ENCODE measurements at places on chromosomes 1 and 21.

DNA sequence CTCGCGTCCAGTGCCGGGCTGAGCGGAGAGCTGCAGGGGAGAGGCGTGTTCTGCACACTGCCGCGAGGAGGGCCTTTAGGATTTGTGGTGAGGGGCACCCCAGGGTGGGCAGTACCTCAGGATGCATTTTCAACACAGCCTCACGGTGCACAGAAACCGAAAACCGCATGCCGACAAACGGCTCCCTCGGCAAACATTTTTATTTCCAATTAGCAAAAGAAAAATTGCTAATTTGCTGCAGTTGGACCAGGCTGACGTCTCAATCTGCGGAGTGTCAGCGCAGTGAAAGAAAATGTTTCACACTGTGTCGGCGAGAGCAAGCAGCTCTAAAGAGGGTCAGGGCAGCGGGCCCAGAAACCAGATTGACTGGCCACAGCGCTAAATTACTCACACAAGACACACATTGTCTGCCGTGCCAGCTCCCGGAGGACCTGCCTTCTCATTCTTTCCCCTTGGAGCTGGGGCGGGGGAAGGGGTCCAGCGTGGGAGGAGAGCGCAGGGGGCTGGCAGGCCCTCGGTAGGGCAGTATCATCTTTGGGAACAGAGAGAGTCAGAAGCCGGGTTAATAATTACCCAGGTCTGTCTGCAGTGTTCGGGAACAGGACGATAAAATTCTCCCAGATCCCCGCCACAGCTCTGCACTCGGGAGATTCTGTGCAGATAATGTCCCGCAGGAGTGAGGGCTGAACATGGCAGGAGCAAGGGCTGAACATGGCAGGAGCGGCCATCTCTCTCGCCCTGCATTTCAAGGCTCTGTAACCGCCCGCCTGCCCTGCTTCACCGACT lies 150.2 kb downstream of the PRDM16 start:
- no peak for DNase-seq

DNA sequence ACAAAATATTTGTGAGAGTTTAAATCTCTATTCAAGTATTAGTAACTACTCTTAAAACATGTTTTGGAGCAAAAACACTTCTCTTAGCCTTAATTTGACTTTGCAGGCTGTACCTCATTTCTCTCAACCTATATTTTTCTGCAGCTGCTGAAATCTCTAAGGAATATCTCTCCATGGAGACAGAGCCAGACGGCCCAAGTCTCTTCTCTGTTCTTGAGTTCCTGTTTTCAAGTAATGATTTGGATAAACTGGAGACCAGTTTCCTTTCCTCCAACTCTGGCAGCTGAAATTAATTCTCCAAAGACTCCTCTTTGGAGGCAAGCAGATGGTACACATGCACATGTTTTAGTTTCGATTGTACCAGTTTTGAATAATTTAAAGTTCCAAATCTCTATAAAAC lies 659.7 kb upstream of the NEGR1 start:
- no peak for DNase-seq

DNA sequence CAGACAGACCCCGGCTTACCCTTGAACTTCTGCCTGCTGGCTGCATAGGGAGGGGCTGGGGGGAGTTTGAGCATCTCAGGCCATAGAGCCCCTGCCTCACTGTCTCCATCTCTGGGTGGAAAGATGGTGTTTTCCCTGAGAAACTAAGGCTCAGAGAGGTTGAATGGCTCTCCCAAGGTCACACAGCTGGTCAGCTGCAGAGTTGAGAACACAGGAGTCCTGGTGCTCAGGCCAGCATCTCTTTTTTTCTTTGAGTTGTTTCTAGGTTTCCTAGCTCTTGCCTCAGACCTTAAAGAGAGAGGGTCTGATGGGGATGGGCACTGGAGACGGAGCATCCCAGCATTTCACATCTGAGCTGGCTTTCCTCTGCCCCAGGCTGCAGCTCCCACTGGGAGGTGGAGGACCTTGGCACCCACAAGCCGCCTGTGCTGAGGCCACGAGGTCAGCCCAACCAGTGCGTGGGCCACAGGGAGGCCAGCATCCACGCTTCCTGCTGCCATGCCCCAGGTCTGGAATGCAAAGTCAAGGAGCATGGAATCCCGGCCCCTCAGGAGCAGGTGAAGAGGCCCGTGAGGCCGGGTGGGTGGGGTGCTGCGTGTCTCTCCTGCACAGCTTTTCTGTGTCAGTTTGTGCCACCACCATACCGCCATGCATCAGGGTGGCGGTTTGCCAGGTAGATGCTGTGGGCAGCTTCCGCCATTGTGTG lies 21.8 kb downstream of the PCSK9 start:
- no peak for DNase-seq

GRCh38 chr1:99003581-99004253 lies 944 bp downstream of the PLPPR5 start:
- DNase-seq: no peak

GRCh38 chr1:5616366-5617178 lies 375.7 kb downstream of the NPHP4 start:
- DNase-seq: no peak

- no peak for DNase-seq
These were observed 7.2 kb upstream of the MIA3 start for GRCh38 chr1:222610728-222611127.

DNA sequence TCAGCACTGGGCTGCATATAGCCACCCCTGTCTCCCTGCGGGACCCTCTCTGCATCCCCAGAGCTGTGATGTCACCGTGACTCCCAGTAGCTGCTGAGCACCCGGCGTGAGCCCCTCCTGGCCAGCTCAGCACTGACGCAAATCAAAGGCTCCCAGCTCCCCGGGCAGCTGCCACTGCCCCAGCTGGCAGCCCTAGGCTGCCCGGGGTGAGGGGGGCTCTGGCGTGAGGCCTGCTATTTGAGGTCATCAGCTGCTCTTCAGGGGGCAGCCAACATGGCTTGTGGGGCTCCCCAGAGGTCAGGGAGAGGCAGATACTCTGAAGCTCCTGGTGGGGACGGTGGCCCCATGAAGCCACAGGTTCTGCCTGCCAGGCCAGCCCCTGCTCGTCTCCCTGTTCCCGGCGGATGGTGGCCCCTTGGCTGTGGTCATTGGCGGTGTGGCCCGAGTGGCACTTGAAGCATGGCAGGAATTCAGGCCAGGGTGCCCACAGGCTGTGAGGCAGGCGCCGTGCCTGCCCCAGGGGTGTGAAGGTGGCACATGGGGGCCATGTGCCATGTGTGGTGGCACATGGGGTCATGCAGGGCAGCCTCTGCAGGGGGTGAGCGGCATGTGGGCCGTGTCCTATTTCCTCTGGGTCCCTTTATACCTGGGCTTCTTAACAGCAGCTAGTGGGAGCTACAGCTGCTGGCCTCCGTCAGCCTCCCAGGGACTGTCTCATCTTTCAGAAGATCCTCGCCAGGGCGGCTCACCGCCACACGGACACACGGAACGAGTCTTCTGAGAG lies 85.4 kb downstream of the SIK1 start:
- no peak for DNase-seq

GRCh38 chr1:232621050-232621449 lies 8.9 kb downstream of the SIPA1L2 start:
- DNase-seq: no peak

DNA sequence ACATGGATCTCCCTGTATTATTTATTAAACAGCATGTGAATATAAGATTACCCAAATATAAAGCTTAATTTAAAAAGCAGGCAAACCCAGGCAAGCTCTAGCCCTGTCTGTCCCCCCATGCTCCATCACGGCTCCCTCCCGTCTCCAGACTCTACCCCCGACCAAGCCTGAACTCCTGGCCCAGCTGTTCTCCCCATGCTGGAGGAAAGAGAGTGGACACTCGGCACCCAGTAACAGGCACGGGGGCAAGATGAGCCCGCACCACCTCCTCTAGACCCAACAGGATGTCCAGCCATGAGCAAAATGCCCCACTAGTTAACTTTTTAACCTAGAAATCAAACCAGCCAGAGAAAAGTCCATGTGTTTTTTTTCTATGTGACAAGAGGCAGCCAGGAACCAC lies 19.3 kb downstream of the SLC19A1 start:
- DNase-seq: no peak

DNA sequence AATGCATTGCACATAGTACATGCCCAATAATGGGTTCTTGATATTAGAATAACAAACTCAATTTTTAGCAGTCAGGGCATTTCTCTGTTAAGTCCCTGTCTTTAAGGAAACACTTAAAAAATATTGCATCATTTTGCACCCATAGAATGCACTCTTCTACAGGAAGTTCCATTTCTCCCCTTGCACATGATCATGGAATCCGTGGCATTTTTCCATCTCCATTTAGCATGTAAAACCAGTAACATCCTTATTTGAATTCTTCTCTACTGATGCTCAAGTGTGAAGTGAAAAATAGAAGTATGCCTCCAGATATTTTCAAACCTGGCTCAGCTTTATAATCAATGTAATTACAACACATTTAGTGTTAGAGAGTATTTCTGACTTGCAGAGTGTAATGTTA lies 192.8 kb downstream of the RWDD3 start:
- DNase-seq: no peak

- DNase-seq: no peak
These were observed 25.7 kb downstream of the OR10J1 start for GRCh38 chr1:159465191-159465603.

DNA sequence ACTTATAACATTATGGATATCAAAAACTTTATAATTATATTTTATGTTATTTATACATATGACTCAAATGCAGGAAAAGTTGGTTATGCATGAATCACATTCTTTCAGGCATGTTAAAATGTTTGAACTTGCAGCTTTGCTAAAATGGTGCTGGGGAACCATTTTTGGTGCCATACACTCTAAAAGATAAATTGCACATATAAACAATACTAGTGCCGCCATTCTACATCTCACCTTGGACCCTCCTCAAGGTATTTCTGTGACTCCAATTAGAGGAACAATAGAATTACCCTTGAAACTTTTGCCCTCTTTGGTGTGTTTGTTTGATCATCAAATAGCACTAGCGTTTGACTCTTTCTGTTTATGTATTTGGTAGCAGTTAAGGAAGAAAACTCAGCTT lies 997 bp downstream of the PRKACB start:
- no peak for DNase-seq

DNA sequence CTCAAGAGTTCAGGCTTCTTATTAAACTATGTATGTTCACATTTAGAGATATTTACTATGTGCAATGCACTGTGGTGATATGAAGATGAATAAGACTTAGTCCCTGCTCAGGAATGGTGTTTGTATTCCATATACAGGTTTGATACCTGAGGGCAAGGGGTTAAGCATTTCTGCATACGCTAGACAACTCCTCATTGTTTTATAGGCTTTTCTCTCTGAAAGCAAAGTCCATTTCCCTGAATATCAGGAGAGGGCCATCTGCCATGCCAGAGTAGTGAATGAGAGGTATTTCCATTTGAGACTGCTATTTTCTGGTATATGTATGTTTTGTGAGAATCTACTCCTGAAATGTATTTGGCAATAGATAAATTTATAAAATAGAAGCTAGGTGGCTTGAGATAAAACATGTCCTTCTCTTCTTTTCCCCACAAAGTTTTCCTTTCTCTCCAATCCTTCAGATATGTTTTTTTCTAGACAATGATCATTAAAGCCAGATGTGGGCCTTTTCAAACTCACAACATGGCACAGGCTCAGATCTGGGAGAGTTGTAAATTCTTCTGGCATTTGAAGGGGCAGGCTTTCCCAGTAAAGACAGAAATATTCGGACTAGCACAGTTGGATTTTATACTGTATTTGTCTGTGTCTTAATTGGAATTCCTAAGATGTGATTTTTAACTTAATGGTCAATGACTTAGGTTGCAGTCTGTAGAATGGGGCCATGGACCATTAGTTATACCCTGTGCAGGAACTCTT lies 73.3 kb upstream of the WDR26 start:
- no peak for DNase-seq

All from DMS 273 treated with DMSO at 0.1 percent for 48 hours (cell line).